ENCODE measurements at places on chromosomes 1 and 21. TPM values are rescaled to one million over a fixed set of nuclear protein-coding genes. Genes with fewer than 3 reads are reported as not detected.
A peak's percentile ranks its signal among the peaks of the same experiment; 100 is the strongest.

- DNase-seq: no peak
Observed at GRCh38 chr1:15916417-15916816, 59.5 kb downstream of the ZBTB17 start.

- no peak for DNase-seq
Observed at GRCh38 chr1:193486671-193487229, 300.3 kb upstream of the B3GALT2 start.

GRCh38 chr1:218964471-218965185 is 209.1 kb upstream of the LYPLAL1 start:
- DNase-seq: no peak

DNA sequence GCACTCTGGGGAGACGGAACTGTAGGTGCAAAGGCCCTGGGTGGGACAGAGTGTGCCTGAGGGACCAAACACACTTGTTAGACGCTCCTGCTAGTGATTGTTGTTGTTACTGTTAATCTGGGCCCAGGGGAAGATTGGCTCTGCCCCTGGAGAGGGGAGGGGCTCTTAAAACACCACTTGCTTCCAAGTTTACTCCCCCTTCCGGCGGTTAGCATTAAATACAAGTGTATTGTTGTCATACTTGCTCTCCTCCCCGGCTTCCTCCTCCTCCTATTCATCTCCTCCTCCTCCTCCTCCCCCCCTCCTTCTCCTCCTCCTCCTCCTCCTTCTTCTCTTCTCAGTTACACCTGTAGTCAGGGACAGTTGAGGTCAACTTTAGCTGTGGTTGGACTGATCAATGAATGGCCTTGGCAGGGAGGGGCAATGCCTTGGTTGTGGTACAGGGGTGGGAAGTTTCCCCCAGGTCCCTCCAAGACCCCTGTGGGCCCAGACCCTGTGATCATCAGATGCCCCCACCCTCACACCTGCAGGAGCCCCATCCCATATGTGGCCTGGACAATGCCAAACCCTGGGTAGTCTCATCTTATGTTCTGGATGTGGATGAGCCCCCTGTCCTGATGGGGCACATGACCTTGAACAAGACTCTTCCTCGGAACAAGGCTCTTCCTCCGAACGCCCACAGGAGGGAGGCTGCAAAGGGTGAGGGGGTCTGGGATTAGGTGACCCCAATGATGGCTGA is 217.3 kb downstream of the PTPRU start:
- no peak for DNase-seq

- DNase-seq: peak; percentile 64
Observed at GRCh38 chr1:12518931-12519692, 98.9 kb downstream of the DHRS3 start.

CD1B gene
- total RNA-seq: not detected

C2CD2 gene
- total RNA-seq: 9.4 TPM

DNA sequence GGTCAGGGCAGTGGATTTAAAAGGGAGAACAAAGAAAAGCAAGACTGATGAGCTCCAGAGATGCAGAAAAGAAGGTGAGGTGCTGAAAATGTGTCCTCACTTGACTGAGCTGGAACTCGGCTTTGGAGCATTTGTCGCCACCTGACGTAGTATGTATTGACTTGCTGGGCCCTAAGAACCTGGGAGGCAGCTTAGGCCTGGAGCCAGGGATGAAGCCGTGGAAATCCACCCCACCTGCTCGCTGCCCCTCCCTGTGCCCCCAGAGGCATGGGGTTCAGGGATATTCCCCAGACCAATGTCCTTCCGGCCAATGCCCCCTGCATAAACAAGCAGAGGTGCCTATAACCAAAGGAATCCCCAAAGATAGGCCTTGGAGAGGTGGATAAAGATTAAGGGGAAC is 14.3 kb downstream of the MRAP start:
- DNase-seq: no peak

- no peak for DNase-seq
Observed at GRCh38 chr1:86521522-86521891, 25.4 kb upstream of the CLCA4 start.

DNA sequence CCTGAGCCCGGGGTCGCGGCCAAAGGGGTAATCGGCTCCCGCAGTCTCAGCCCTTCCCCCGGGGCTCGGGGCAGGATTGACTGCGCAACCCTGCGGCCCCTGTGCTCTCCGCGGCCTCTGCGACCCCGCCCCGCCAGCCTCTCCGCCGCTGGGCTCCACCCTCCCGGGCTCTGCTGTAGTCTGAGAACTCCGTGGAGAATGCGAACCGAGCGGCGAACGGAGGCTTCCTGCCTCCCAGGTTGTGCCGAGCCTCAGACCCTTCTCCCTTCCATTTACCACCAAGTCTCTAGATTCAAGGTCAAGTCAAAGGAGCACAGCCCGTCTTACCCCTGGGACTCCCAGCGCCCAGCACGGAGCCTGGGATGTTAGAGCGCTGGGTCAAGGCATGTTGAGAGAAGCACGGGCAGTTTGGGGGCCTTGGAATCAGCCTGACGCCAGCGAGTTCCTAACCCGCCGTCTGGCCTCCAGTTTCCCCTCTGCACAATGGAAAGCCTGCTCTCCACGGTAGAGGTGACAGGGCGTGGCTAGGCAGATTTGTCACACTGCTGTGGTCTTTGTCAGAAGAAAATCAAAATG is 3.0 kb downstream of the ATP2B4 start:
- peak; percentile 75 for DNase-seq

ORC1 gene
- total RNA-seq: 2.1 TPM

PDPN gene
- 12.8 TPM for total RNA-seq

GRCh38 chr21:42737951-42738590 is 84.7 kb downstream of the PDE9A start:
- DNase-seq: peak; percentile 76

DNA sequence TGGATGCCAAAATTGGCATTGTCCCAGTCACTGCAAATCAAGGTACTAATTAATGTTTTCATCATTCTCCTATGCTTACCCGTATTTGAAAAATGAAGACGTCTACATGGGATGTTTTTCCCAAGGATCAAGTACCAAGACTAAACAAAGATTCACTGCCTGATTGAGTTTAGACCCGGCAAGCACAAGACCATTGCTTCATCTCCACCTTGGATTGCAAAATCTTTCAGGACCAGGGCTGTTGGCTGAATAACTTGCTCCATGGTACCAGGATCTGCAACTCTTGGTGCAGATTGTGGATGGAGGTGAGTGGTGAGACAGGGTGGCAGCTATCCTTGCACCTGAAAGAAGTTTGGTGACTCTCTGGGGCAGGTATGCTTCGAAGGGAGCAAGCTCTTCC is 122.5 kb upstream of the ETS2 start:
- DNase-seq: no peak

COL8A2 gene
- total RNA-seq: 1.5 TPM

GBP6 gene
- 0.09 TPM for total RNA-seq

- peak; percentile 58 for DNase-seq
Observed at GRCh38 chr1:84689514-84690396, 506 bp downstream of the SSX2IP start.

DNA sequence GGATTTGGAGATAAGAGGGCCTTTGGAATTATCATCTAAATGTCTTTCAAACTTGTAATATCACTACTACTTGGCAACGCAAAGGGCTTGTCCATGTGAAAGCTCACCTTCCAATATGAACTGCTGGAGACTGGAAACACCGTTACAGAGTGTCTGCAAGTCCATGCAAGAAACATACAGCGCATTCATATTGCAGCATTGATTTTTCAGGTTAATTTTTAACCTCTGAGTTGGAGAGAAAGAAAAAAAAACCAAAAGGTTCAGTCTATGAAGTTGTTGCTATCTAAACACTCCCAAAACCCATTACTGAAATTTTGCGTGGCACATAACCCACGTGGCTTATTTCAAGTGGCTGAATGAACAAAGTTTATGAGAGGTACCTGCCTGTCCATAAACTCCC is 23.8 kb downstream of the DAB1 start:
- DNase-seq: no peak

SYTL1 gene
- 9.7 TPM for total RNA-seq

DNA sequence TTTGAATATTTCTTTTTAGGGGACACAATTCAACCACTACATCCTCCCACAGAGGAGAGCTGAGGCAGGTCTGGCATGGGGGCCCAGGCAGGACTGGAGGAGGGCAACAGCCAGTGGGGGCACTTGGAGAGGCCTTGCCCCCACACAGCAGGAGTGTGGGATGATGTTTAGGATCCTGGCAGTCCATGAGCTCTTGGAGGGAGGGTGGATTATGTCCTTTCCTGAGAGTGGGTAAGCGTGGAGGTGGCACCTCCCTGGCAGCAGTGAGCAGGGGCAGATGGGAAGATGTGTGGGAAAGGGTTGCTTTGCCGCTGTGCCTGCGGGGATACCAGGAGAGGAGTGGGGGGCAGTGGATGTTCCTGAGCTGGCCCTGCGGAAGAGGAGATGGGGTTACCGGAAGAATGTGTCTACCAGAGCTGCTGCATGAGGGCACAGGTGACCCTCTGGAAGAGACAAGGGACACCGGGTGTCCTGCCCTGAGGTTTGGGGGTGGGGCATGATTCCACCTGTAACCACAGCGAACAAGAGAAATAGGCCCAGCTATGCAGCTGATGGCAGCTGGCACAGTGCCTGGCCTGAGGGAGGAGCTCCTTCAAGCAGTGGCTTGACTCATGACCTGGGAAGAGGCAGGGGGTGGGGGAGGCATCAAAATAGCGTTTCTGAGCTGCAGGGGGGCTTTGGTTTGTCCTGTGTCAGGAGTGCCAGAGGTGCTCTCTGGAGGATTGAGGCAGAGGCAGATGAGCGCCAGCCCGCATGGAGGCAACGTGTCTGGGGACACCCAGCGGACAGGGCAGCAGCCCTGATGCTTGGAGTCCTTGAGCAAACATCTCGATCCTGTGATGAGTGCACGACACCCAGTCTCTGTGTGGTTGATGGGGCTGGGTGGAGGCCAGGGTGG is 123.9 kb upstream of the TMPRSS2 start:
- peak; percentile 96 for DNase-seq

DNA sequence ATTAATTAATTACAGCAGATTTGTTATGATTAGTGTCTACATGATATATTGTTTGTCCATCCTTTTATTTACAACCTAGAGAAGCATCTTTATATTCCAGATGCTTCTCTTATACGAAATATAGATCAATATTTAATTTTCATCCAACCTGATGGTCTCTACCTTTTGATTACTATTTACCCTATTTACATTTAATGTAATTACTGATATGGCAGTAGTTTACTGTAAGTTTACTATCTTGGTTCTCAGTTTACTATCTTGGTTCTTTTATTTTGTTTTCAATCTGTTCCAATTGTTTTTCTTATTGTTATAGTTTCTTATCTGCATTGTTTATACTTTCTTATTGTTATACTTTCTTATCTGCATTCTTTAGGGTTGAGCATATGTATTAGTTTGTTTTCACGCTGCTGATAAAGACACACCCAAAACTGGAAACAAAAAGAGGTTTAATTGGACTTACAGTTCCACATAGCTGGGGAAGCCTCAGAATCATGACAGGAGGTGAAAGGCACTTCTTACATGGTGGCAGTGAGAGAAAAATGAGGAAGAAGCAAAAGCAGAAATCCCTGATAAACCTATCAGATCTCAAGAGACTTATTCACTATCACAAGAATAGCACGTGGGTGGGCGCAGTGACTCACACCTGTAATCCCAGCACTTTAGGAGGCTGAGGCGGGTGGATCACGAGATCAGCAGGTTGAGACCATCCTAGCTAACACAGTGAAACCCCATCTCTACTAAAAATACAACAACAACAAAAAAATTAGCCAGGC is 28.9 kb downstream of the FAF1 start:
- DNase-seq: no peak

DNA sequence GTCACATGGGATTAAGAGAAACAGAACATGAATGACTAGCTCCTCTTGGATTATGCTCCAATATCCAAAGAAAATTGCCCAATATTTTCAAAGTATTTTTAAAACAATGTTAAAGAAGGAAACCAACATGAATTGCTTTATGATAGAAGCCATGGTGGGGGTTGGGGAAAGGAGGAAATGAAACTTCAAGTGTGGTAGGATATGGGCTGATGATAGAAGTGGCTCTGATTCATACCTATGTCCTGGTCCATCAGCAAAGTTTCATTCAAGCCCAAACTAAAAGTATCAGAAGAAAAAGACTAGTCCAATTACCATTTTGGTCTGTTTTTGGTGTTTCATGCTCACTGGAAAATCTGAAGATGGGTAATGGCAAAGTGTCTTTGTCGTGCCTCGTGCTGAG is 104.2 kb upstream of the PROX1 start:
- DNase-seq: no peak

DNA sequence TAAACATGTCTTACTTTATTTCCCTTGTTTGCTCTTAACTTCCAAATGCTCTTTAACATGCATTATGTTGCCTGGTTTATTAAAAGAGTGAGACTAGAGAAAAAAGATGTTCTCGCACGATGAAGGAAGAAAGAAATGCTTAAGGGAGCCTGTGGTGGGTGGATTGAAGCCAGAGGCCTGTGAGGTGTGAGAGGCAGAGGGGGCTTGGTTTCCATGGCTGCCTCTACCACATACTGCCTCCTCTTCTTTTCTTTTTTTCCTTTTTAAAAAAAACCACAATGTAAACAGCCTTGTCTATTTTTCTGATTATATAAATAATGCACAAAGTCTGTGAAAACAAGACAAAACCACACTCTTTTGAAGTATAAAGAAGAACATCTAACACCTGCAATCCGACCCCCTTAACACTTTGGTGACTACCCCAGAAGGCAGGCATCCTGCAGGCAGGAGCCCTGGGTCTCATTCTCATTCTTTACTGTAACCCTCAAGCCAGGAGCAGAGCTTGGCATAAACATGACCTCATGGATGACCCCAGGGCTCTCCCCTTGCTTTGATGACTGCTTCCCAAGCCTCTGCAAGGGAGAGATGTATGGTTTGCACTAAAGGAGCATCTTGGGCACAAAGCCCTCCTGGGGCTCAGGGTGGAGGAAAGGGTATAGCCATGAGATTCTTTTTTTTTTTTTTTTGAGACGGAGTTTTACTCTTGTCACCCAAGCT is 10.1 kb upstream of the PARP1 start:
- no peak for DNase-seq

- DNase-seq: no peak
Observed at GRCh38 chr1:186535388-186536133, 74.6 kb upstream of the PDC start.

DNA sequence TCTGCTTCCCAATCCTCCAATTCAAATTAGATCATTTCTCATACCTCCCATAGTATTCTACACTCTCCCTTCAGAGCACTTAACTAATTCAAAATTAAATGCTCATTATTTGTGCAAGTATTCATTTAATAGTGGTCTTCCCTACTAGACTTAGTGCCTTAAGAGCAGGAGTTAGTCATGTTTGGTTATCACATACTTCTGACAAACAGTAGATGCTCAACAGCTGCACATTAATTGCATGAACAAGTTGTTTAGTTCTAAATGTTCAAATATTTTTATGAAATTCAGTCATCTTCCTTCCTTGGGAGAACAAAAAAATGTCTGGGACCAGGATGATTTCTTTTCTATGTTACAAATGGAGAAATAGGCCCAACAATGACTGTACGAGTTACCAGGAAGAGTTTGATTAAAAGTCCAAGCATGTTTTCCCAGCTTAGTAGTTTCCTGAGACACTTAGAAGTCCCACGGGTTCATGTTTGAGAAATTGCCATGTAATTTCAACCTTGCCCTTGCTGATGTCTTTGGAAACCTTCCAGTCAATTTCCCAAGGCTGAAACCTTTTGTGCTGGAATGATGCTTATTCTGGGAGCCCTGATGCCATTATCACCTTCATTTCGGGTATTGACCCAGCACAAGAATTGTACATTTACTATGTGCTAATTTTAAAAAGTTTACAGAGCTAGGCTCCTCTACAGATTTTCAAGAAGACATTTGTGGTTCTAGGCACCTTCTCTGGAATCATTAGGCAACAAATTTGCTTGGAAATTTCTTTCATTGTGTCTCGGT is 437.9 kb upstream of the PLXNA2 start:
- peak; percentile 5 for DNase-seq

- DNase-seq: no peak
Observed at GRCh38 chr1:150392627-150393026, 28.7 kb downstream of the RPRD2 start.

SPRR2F gene
- total RNA-seq: not detected

- DNase-seq: no peak
Observed at GRCh38 chr1:26079178-26079563, 11.7 kb upstream of the TRIM63 start.
